Heart left ventricle (tissue), 16 donors: ENCODE measurements at places on chromosomes 12 and 14. TPM values are rescaled to one million over a fixed set of nuclear protein-coding genes. Genes with fewer than 3 reads are reported as not detected.

- DNase-seq, result no peak
These were observed 129.7 kb upstream of the TMPO start for GRCh38 chr12:98385641-98386040.

DNA sequence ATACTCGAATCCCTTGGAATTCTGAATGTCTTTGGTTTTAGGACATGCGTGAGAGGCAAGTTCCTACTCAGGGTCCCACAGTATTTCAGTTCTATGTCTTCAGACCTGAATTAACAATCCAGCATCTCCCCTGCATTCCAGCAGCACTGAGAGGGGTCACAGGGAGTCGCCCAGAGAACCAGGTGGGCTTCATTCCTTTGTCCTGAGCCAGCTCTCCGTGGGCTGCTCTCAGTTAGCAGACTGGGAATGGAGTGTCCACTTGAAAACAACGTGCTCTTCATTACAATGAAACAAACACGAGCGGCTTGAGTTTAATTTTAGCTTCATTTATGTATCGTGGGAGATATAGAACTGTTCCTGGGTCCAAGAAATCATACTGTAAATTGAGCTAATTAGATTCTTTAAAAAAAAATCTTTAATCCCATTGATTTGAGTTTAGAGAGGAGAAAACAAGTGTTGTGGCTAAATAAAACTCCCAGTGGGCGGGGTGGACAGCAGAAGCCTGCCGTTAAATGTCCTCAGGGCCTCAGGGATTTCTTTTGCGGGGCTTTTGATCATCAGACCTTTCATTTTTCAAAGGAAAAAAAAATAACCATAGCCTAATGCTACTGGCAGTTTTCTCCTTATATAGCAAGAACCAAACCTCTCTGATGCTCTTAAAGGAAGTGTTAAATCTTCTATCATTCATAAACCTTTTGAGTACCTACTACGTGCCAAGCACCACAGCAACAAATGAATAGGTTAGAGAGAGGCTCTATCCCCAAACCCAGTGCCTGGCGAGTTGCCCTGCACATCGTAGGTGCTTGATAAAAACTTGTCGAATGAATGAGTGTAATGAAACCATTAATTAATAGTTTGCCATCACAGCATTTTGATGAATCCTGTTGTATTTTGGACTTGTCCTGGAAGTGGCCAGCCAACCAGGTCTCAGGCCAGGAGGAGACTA lies 140.4 kb downstream of the CHST11 start:
- DNase-seq, result no peak

DNA sequence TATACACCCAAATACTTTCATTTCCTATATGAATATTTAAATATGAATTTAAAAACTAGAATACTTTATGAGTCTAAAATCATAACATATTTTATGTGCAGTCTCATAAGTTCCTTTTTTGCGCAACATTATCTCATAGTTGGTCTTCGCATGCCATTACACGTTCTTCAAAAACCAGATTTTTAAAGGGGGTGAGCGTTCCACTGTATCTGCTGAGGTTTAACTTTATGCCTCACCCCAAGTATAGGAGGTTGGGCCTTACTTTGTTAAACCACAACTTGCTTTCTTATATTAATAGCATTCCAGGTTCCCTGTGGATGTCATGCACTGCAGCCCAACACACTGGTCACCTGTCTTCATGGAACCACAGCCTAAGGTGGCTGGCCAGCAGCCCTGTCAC lies 118.6 kb downstream of the APAF1 start:
- DNase-seq, result no peak

DNA sequence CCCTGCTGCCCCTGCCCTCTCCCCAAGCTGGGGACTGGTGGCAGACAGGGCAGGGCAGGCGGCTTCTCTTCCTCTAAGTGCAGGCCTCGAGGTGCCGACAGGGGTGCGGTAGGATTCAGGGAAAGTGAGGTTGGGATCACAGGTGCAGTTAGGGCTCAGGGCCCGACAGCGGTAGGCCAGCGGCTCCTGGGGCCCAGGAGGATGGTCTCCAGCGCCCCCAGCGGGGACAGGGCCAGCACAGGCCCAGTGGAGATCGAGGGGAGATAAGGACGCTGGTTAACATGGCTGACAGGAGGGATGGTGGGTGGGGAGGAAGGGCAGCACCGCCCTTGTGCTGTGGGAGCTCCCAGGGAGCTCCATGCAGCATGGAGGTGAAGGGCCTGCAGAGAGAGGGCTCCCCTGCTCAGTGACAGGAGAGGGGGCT lies 935 bp upstream of the CRIP1 start:
- no peak for DNase-seq

GRCh38 chr12:15721316-15722115 lies 67.7 kb downstream of the EPS8 start:
- DNase-seq, result no peak

GRCh38 chr12:118357257-118358007 lies 15.3 kb downstream of the TAOK3 start:
- DNase-seq, result no peak

DNA sequence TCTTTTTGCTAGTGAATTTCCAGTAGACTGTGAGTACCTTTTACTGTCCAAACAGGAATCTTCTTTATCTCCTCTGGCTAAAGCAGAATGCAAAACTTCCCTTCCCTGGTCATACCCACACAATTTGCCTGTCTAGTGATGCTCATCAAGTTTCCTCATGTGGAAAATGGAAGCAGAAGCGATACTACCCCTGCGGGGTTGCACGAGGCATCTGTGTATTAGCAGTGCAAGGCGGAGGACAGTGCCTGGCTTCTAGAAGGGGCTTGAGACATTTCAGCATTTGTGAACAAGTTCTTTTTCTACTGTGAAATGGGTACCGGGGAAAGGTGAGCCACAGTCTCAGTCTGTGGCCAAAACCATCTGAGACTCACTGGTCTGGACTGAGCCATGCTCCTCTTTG lies 340.9 kb downstream of the AACS start:
- DNase-seq, result no peak

GRCh38 chr12:91562476-91562875 lies 379.9 kb upstream of the DCN start:
- DNase-seq, result no peak

DNA sequence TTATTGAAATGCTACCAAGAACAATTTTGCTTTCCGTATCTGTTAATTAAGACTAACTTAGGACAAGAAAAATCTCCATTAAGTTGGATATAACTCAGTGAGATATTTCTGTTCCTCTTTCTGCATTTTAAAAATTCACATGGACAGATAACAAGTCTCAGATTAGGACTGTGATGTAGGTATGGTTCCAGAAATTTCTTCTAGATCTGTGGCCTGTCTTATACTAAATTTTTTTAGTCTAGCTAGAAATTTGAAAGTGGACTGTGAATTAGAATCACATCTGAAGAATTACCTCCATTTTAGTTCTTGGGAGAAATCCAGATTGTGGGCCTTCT lies 41.6 kb downstream of the USP15 start:
- no peak for DNase-seq

DNA sequence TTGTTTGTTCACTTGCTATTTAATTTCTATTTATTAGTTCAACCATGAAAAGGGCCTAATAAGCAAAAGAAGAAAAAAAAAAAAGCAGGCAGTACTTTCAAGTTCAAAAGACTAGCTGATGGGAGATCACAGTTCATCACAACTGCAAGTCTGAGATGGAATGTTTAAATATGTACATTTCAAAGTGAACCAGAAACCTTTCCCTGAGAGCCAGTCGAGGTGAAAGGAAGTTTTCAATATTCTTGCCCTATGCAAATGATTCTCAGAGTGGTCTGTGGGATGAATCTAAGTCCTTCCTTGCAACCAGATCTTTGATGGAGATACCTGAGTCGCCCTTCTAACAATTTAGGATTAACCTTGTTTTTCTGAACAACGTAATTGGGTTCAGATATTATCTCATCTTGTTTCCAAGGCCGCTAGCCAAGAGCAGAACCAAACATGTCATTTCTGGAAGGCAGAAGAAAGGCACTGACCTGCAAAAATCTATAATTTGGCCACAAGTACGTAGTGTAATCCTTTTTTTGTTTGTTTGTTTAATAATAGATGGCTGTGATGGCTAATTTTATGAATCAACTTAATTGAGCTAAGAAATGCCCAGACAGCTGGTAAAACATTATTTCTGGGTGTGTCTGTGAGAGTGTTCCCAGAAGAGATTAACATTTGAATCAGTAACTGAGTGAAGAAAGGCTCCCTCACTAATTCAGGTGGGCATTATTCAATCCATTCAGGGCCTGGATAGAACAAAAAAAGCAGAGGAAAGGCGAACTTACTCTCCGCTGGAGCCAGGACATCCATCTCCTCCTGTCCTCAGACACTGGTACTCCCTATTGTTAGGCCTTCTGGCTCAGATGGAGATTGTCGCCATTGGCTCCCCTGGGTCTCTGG lies 171.1 kb upstream of the TMPO start:
- DNase-seq, result no peak

DNA sequence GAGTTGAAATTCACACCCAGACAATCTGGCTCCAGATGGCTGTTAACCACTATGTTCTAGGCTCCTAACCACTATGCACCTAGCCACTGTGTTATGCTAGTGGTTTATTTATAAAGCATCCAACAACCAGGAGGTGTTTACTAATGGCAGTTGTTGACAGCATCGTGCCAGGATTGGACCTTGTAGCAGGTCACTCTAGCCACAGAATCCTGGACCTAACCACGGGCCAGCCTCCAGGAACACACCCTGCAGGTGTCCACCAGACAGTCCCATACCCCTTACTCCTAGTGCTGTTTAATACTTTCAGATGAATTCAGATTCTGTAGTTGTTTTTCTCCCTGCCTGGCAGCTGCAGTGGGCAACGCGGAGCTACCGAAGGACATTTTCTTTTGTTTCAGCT lies 109.4 kb upstream of the MYL2 start:
- no peak for DNase-seq

GRCh38 chr12:43362910-43363694 lies 188.9 kb downstream of the ADAMTS20 start:
- DNase-seq, result no peak

DNA sequence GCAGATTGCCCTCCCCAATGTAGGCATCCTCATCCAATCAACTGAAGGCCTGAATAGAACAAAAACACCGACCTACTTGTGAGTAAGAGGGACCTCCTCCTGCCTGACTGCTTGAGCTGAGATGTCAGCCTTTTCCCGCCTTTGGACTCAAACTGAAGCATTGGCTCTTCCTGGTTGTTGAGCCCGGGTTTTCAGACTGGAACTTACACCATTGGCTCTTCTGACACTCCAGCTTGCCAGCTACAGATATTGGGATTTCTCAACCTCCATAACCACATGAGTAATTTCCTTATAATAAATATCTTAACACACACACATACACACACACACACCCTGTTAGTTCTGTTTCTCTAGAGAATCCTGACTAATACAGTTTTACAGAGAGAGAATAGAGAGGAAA lies 173.4 kb upstream of the NTF3 start:
- DNase-seq, result no peak

GRCh38 chr14:36751920-36752319 lies 90.3 kb downstream of the PAX9 start:
- DNase-seq, result no peak

DNA sequence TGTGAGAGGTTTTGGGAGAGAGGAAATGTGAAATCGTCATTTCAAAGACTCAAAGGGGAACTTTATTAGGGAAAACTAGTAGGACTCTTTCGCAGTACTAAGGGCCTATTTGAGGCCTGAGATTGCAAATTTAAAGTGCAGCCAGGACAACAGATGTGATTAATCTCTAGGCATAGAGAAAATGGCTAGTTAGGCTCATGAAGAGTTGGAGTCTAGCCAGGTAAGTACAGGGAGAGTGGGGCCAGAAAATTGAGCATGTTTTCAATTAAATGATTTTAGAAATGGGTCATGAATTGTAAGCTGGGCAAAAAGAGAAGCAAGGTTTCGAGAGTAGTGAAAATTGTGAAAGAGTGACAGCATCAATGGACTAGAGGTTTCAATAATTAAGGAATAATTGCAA lies 91.9 kb upstream of the LMNTD1 start:
- DNase-seq, result no peak

- no peak for DNase-seq
These were observed 8.3 kb downstream of the ADCK1 start for GRCh38 chr14:77808250-77808649.

The P2RX7 gene
- polyA plus RNA-seq, result 1.4 TPM

The WASHC4 gene
- polyA plus RNA-seq, result 9.3 TPM

The HSP90AA1 gene
- 377 TPM for polyA plus RNA-seq

The CLEC6A gene
- not detected for polyA plus RNA-seq

The OR6C75 gene
- polyA plus RNA-seq, result not detected

The ABCB9 gene
- 3.3 TPM for polyA plus RNA-seq

The KRT3 gene
- not detected for polyA plus RNA-seq

The TAS2R43 gene
- polyA plus RNA-seq, result not detected

The RNASE7 gene
- 0.04 TPM for polyA plus RNA-seq

The GALNT9 gene
- not detected for polyA plus RNA-seq

The DEPDC4 gene
- not detected for polyA plus RNA-seq
